A549 treated with Mapracorat at 1 μM for 4 hours (cell line): ENCODE measurements at places on chromosomes 16 and 17. TPM values are rescaled to one million over a fixed set of nuclear protein-coding genes. Genes with fewer than 3 reads are reported as not detected.

Gene METRNL
- 25.0 to 36.6 TPM (median 33.5 TPM) in 5 replicates for total RNA-seq

Gene KRT222
- total RNA-seq = 0.34 to 0.63 TPM (median 0.37 TPM) in 5 replicates

Gene NACA2
- total RNA-seq = not detected in 5 replicates

Gene KIFC3
- total RNA-seq = 105 to 161 TPM (median 149 TPM) in 5 replicates

Gene PPP1R1B
- 0.11 to 0.12 TPM (median 0.11 TPM) in 3 of 5 replicates, not detected in the others for total RNA-seq

Gene GABARAP
- total RNA-seq = 638 to 781 TPM (median 668 TPM) in 5 replicates

Gene TP53TG3F
- 0.12 to 0.18 TPM (median 0.15 TPM) in 3 of 5 replicates, not detected in the others for total RNA-seq

Gene NEUROD2
- total RNA-seq = 0.08 TPM in 1 of 5 replicates, not detected in the others

Gene PTX4
- total RNA-seq = not detected in 5 replicates
